ENCODE measurements at places on chromosomes 4 and X.
A peak's percentile ranks its signal among the peaks of the same experiment; 100 is the strongest.

GRCh38 chr4:121256887-121257466 is 92.9 kb upstream of the TNIP3 start:
- DNase-seq, result no peak

- no peak for DNase-seq
These were observed 42.9 kb upstream of the TAB3 start for GRCh38 chrX:30931920-30932319.

- no peak for DNase-seq
These were observed 38.0 kb downstream of the RADX start for GRCh38 chrX:106649523-106650428.

DNA sequence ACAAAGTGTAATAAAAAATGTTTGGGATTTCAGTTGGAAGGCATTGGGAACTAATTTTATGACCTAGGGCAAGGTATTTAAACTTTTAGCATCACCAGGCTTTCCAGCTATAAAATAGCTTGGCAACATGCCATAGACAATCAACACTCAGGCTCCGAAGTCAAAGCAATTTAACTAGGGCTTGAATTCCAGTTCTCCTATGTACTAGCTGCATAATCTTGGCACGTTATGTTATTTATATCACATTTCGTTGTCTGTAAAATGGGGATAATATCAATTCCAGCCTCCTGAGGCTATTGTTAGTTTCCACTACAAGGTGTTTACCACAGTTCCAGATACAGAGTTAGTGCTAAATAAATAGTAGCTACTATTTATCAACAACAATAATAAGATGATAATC is 78.8 kb downstream of the DMD start:
- DNase-seq, result no peak

- DNase-seq, result no peak
These were observed 38.0 kb downstream of the PCGF3 start for GRCh38 chr4:743463-744211.

- DNase-seq, result peak; percentile 96
These were observed 32.9 kb upstream of the SH3D19 start for GRCh38 chr4:151358266-151358665.

DNA sequence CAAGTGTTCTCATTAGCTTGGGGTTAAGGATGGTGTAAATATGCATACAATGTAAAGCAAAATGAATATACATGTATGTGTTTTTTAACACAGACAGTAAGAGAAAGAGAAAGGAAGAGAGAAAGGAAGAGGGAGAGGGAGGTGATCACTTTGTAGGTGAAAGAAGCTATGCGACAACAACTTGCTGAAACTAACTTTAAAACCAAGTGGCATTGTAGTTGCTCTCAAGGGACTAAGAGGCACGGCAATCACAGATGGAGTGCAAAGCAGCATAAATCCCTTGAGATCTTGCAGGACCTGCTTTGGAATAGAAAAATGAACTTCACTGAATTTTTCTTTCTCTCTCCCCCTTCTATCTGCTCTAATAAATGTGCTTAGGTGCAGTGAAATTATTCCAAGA is 1665.0 kb upstream of the TENM3 start:
- no peak for DNase-seq

- DNase-seq, result no peak
These were observed 73.0 kb downstream of the AFF1 start for GRCh38 chr4:87007528-87008446.

- peak; percentile 77 for DNase-seq
These were observed at the start of gene FAM133A for GRCh38 chrX:93673869-93674271. FAM133A (plus strand) TSS chrX:93674206; CDS start chrX:93709420, 35,214 bp downstream.

GRCh38 chrX:154327038-154327820 is 31.6 kb downstream of the TKTL1 start:
- DNase-seq, result no peak

DNA sequence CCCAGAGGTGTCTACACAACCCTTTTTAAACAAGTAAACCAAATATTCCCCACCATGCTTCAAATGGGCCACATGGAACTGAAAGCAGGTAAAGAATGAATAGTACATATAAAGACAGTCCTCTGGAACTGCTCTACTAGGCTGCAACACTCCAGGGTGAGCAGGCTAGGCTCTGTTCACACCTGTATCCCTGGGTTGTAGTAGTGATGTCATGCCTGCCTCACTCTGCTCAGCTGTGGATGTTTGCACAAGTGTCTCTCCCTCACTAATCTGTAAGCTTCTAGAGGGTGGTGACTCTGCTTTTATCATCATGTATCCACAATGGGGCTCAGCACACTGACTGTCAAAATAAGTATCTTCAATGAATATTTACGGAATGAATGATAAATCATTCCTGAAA is 20.4 kb downstream of the LEF1 start:
- DNase-seq, result no peak

Measured in hippocampal formation (tissue), 2 donors.